Glutamatergic neuron (in vitro differentiated cells): ENCODE measurements at places on chromosomes 6 and 20. TPM values are rescaled to one million over a fixed set of nuclear protein-coding genes. Genes with fewer than 3 reads are reported as not detected.

DNA sequence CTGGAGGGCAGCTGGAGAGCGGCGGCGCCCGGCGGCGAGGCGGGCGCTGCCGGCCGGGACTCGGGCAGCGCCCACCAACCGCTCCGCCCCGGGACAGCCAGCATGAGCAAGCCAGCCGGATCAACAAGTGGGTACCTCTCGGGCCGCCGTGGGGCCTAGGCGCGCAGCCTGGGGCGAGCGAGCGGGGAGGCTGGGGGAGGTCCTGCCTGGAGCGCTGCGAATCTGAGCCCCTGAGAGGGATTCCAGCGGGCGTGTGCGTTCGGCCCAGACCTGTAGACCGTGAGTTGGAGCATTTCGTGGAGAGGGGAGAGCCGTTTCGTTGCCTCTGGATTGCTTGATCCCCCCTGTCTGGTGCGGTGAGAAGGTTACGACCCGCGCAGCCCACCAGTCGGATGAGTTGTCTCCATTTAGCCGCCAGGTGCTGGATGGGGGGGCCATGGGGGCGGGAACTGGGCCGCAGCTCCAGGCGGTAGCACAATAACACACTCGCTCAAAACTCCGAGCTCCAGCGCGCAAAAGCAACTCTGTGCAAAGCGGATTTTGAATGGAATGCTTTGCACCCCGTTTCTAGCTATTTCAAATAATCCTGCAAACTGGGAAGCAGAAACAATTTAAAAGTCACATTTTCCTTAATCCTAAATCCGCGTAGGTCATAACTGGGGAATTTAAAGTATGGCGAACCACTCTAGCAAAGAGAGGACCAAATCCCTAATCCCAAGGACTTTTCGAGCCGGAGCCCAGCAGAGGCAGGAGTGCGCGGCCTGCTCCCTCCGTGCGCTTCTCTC, 1.0 kb downstream of the NR2E1 start:
- H3K27ac ChIP-seq = no peak overlapping the region
- no peaks in the 10 kb centered on the region for H3K36me3 ChIP-seq
- peak overlapping the region; percentile 30 for H3K4me3 ChIP-seq
- peaks cover 49% of the 10 kb centered on the region for H3K27me3 ChIP-seq
- peaks cover 21% of the 10 kb centered on the region for H3K4me1 ChIP-seq
- no peak for DNase-seq

DNA sequence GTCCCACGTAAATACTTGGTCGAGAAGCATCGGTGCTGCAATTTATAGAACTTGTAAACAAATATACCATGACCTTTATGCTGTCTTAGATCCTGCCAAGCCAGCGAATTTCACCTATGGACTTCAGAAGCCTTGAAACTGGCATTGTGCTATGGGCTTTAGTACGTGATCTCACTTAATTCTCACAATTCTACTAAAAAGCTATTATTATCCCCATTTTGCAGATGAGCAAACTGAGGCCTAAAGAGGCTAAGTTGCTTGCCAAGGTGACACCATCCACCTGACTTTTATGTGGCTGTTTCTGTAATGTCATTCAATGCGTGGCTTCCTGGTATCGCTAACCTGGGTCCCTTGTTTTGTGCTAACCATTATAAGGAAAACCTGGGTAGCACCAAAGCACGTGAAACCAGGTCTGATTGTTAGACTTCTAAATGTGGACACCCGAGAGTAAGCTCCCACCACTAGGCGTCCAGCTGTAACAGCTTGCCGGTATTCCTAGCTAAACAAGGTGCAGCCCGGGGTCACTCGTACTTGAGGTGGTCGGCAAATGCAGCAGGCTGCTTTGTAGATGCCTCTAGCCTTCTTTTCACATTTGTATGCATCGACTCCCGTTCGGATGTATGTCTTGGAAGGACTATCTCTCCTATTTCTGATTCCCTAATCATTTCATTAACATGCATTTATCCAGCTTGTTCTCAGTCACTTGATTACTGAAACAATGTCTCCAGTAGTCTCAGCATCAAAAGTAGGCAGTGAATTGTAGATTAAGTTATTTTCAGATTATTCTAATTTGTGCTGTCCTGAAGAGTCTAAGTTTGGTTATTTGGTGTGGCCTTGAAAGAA, 1.1 kb downstream of the SYNJ2 start:
- H3K4me3 ChIP-seq = peak overlapping the region; percentile 80
- peaks cover 10% of the 10 kb centered on the region for H3K27me3 ChIP-seq
- H3K4me1 ChIP-seq = peaks cover 8% of the 10 kb centered on the region
- no peak for DNase-seq
- no peaks in the 10 kb centered on the region for H3K36me3 ChIP-seq

- no peak for DNase-seq
- no peak overlapping the region for H3K27ac ChIP-seq
- H3K4me1 ChIP-seq = peaks cover 14% of the 10 kb centered on the region
- H3K4me3 ChIP-seq = no peak overlapping the region
Observed at GRCh38 chr6:122709922-122710512, 69.5 kb upstream of the FABP7 start.

The DDO gene
- not detected for total RNA-seq

The FAXC gene
- 68.9 TPM for total RNA-seq

The TRDN gene
- not detected for total RNA-seq

GRCh38 chr20:44909872-44910689, at the start of gene PABPC1L:
TSS of gene PABPC1L (plus strand) at chr20:44910060. CDS start at chr20:44910144, 84 bp downstream.
- H3K4me3 ChIP-seq = peak within 1 kb of the TSS; percentile 85
- H3K27ac ChIP-seq = peak within 1 kb of the TSS; percentile 74
- H3K27me3 ChIP-seq = peaks cover 2% of the 10 kb centered on the region
- H3K4me1 ChIP-seq = peaks cover 17% of the 10 kb centered on the region

The ARG1 gene
- total RNA-seq = not detected

- H3K27me3 ChIP-seq = no peaks in the 10 kb centered on the region
- no peak overlapping the region for H3K4me3 ChIP-seq
- no peak overlapping the region for H3K27ac ChIP-seq
- no peaks in the 10 kb centered on the region for H3K36me3 ChIP-seq
- H3K4me1 ChIP-seq = no peaks in the 10 kb centered on the region
Observed at GRCh38 chr6:123745895-123746294, 57.8 kb upstream of the NKAIN2 start.

The RRAGD gene
- total RNA-seq = 14.7 TPM

The IPCEF1 gene
- total RNA-seq = 0.61 TPM

- H3K4me1 ChIP-seq = no peaks in the 10 kb centered on the region
- no peaks in the 10 kb centered on the region for H3K36me3 ChIP-seq
- H3K27ac ChIP-seq = no peak overlapping the region
- no peak overlapping the region for H3K4me3 ChIP-seq
- peaks cover 2% of the 10 kb centered on the region for H3K27me3 ChIP-seq
- DNase-seq = no peak
Observed at GRCh38 chr6:137964876-137965275, 97.8 kb downstream of the TNFAIP3 start.

- H3K27me3 ChIP-seq = no peaks in the 10 kb centered on the region
- DNase-seq = no peak
- no peaks in the 10 kb centered on the region for H3K36me3 ChIP-seq
- H3K27ac ChIP-seq = no peak overlapping the region
Observed at GRCh38 chr6:125503181-125503580, 201.4 kb upstream of the HDDC2 start.

DNA sequence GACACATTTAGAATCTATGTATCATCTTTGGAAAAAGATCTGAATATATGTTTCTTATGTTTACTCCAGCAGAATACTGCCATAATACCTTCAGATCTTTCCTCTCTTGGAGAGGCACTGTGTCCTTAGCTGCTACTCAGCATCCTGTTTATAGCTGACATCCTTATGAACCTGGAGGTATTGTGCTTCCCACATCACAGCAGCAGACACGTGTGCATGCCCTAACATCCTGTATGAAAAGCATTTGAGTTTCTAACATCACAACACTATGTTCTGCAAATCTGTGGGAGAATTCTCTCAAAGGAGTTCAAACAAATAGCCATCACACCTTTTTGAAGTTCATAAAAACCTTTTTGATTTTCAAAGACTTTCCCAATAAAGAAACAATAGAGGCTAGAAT, 216.0 kb downstream of the GJA1 start:
- DNase-seq = no peak
- no peak overlapping the region for H3K4me3 ChIP-seq
- no peaks in the 10 kb centered on the region for H3K4me1 ChIP-seq
- H3K36me3 ChIP-seq = no peaks in the 10 kb centered on the region
- peaks cover 6% of the 10 kb centered on the region for H3K27me3 ChIP-seq

The ANKRD6 gene
- 31.9 TPM for total RNA-seq
